ENCODE measurements at places on chromosomes 6 and 20.

DNA sequence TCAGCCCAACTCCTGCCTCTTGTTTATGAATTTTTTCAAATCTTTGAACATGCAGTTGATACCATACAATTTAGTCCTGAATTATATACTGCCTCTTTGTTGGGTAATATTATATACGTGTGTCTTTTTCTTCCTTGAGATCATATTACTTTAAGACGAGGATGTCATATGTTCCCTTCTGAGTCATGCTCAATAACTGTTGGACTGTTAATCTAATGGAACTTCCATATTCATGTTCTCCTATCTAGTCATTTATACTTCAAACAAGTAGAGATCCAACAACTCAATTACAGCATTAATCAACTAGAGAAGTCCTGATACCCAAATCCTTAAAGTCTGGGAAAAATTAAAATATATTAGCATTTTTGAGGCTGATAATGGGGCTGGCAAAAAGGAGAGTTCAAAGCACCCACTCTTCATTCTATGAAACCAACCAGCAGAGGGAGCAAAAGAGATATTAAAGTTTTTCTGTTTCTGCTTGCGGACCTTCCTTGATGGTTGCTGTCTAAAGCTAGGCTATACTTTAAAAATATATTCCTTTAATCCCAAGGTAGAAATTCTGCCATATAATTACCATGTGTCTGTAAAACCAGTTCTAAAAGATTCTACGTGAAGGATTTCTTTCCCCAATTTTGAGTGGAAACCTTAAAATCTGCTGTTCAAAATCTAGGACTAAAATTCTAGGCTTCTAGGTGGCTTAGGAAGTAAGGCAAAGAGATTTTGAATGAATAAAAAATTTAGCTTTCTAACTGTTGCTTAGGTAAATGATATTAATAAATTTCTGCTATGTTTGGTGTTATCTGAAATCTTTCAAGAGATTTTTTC, 498.9 kb downstream of the BCKDHB start:
- DNase-seq, result no peak

GRCh38 chr20:37123441-37123840, 27.6 kb upstream of the RBL1 start:
- no peak for DNase-seq

GRCh38 chr6:129889580-129889979, 28.5 kb upstream of the TMEM244 start:
- DNase-seq, result no peak

- DNase-seq, result no peak
These were observed 519.2 kb upstream of the HS3ST5 start for GRCh38 chr6:114862064-114862463.

GRCh38 chr20:42603655-42604054, 586.1 kb downstream of the PTPRT start:
- no peak for DNase-seq
